Activated T-helper 9 cell treated with anti-CD3 and anti-CD28 coated beads, Interleukin-2, amount 50 U/mL, for 16 hours (primary cell): ENCODE measurements at places on chromosomes 4 and X.

DNA sequence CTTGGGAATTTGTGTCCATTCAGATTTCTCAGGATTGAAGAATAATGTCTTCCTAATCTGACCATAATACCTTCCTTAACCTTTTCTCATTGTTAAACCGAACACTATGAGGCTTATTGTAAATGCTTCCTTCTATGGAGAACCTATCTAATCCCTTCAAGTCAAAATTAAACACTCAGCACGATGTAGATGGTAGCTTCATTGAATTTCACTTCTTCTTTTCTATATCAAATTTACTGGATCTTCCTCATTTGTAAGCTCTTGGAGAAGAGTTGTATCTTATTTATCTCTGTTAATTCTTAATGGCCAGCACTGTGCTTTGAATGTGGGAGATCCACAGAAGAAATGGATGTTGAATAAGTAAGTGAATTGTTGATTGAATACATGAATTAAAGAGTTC lies 109.0 kb upstream of the RAPGEF2 start:
- no peak for DNase-seq

DNA sequence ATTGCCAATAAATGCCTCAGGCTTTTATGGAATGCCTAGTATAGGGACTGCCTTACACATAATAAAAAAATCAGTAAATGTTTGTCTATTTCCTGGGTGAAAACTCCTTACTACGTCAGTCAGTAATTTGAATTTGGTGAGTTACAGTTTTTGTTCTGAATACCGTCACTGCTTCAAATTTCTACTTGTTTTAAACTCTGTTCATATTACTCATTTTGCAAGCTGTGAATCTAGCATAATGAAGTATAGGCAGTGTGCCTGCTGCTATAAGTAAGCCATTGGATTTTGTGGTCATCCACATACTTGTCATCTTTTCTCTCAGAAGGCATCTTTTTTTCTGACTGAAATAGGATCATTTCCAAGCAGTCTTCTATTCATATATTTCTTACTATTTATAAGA lies 43.1 kb downstream of the SYNPO2 start:
- no peak for DNase-seq

DNA sequence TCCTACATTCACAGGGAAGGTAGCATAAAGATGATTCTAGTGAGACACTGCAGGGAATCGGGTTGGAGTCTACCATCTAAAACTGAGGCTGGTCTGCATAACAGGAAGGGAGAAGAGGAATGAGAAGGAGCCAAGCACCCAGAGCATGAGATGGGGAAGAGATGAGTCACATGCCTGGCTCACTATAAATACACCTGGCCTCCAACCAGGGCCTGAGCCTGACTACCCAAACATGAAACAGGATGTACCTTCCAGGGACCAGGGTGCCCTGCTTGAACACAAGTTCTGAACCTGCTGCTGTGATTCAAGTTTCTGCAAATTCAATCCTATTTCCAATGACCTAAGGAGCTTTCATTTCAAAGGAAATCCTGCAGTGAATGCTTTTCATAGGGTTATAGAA lies 24.9 kb downstream of the CD99L2 start:
- DNase-seq: no peak

DNA sequence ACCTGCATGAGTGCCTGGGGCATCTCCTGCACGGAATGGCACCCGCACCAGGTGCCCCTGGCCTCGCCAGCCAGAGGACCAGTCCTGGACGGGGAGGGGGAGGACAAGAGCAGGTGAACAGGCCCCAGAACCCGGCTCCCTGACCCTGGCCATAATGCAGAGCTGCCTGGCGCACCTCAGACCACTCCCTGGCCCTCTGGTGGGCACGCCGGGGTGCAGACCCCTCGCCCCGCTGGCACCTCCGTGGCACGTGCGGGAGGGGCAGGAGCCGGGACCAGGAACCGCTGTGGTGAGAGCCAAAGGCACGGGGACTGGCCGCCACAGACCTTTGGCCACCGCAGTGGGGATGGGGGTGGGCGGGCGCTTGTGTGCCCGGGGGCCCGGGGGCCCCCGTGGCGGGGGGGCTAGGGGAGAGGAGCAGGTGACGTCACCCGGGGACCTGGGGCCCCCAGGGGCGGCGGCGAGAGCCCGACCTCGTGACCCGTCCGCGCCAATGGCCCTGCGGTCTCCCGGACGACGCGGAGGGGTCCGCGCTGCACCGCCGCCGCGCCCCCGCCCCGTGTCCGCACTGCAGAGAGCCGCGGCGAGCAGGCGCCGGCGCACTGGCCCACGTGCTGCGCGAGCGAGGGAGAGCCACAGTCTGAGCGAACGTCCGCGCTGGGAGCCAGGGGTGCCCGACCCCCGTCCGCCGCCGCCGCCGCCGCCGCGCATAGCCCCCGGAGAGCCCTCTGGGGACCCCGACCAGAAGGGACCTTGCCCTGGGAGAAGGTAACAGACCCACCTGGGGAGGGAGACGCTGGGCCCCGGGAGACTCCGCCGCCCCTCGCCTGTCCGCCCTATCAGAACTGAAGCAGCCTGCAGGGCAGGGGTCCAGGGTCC lies at the start of gene PNMA3:
Gene PNMA3 (plus strand): TSS at position 600 of the 879 bp plus-strand sequence. CDS start 586 bp downstream, outside the sequence.
- no peak for DNase-seq

DNA sequence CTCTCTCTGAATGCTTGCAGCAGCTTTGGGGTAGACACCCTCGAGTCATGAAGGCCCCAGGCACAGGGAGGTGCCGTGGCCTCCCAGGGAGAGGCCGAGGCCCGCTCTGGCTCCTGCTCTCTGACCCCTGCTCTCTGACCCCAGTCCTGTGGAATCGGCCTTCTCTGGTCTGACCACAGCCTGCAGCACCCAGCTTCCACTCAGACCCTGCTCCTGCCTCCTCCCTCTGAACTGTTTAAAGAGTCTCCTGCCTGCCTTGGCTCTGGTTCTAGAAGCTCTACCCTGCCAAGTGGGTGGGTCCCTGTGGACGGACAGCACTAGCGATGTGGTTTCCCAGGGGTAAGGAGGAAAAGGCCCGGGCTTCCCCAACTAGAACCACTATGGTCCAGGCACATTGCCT lies 78.2 kb upstream of the TMEM150C start:
- DNase-seq: no peak

- no peak for DNase-seq
Observed at GRCh38 chr4:18803781-18804180, 782.2 kb upstream of the LCORL start.

GRCh38 chr4:124499261-124499660 lies 213.3 kb downstream of the ANKRD50 start:
- DNase-seq: no peak

- no peak for DNase-seq
Observed at GRCh38 chr4:8157944-8158709, 486 bp downstream of the ABLIM2 start.

GRCh38 chr4:67019686-67020437 lies 525.4 kb downstream of the CENPC start:
- no peak for DNase-seq

- no peak for DNase-seq
Observed at GRCh38 chrX:137916090-137916746, 350.3 kb downstream of the ZIC3 start.

DNA sequence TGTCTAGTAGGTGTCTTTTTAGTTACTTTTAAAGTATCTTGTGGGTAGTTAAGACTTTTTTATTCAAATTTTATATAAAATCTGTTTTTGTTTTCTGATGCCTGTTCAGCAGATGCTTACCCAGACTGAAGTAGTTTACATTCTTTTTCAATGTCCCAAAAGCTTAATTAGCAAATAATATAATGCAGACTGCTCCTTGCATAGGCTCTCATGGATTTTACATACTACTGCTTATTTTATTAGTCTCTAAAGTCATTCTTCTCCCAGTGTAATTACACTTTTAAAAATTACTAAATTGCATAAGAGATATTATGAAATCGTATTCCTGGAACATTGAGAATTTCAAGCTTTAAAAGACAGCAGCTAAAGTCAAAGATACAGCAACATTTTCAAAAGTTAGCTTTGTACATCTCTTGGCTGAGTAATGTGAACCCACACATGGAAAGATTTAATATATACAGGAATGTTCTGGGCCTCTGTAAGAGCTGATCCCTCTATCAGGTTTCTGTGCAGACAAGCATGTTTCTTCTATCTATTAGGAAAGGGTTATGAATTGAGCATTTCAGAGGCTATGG lies 148.4 kb upstream of the SPRY1 start:
- no peak for DNase-seq

DNA sequence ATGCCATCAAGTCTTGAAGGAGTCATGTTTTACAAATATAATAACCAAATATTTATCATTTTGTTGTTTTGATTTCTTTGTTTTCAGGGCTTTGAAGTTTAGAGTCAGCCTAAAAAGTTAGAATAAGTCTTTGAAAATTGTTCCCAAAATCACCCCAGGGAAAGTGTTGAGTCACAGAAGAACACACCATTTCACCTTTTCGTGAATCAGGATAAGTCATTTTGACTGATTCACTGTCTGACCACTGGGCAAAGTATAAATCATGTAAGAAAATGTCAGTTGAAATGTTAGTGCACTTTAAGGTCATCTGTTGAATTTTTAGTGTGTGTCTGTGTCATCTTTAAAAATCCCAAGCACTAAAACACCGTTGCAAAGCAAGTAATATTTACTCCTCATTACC lies 1320.1 kb downstream of the RPA4 start:
- DNase-seq: no peak

DNA sequence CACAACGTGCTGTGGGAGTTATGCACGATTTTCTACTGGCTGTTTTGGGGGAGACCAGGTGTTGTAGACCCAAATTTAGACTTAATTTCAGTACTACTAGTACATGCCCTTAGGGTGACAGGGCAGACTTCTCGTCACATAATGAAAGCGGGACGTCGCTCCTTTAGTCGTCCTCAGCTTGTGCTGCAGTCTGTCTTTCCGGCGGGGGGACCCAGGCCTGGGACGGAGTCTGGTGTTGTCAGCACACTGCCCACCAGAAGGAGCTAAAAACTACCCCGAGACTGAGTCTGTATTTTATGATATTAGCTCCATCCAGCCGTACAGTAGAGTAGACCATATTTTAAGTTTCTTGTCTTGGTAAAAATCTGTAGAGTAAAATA lies 35.5 kb downstream of the NOP14 start:
- DNase-seq: no peak

GRCh38 chr4:114311787-114312186 lies 286.8 kb upstream of the UGT8 start:
- DNase-seq: no peak

- no peak for DNase-seq
Observed at GRCh38 chrX:100635989-100636320, 651 bp downstream of the TSPAN6 start.

DNA sequence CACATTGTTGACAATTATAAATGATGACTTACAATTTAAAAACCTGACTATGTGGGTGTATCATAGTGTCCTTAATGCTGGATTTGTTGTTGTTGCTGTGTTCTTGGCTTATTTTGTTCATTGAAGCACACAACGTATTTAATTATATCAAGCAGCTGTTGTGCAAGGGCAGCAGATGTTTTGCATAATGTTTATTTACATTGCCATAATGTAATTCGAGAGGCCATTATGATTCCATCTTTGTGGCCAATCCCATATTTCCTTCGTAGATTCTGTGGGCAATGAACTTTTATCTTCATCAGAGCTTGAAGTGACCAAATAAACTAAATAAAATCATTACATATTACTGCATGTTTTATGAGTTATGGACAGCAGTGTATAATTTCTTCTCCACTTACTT lies 422.6 kb upstream of the GALNTL6 start:
- DNase-seq: no peak

DNA sequence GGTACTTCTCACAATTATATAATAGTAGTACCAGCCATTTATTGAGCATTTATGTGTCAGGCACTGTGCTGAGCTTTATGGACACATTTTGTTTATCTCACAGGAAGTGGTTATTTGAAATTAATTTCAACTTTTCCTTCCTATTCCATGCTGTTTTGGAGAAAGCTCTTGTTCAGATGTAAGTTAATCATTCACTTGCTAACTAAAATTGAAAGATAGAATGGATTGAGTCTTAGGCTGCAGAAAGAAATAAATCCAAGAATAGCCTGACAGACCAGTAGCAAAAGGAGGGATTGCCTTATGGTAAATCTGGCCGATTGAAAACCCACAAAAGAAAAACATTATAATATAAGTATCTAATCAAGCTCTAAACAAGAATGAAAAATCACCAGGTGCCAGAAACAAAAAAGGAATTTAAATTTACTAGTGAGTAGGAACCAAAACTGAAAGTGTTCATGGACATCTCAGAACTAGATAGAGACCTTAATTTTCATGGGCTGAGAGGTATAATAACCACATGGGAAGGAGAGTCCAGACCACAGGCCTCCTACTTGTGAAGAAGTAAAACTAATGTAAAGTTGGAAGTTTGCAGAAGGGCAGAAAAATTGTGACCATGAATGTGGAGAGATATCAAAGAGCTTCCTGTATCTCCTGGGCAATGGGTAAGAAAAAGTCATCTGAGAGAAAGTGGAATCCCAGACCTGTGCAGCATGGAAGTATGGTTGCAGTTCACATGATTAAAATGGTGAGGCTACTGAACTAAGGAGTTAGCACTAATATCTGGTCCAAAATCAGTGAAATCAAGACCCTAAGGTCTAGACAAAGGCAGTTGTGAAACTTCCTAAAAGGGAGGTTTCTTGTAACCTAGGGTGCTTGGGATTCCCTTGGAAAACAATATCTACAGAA lies 38.0 kb downstream of the RADX start:
- no peak for DNase-seq

- no peak for DNase-seq
Observed at GRCh38 chr4:119638359-119638758, 9.8 kb upstream of the PDE5A start.

DNA sequence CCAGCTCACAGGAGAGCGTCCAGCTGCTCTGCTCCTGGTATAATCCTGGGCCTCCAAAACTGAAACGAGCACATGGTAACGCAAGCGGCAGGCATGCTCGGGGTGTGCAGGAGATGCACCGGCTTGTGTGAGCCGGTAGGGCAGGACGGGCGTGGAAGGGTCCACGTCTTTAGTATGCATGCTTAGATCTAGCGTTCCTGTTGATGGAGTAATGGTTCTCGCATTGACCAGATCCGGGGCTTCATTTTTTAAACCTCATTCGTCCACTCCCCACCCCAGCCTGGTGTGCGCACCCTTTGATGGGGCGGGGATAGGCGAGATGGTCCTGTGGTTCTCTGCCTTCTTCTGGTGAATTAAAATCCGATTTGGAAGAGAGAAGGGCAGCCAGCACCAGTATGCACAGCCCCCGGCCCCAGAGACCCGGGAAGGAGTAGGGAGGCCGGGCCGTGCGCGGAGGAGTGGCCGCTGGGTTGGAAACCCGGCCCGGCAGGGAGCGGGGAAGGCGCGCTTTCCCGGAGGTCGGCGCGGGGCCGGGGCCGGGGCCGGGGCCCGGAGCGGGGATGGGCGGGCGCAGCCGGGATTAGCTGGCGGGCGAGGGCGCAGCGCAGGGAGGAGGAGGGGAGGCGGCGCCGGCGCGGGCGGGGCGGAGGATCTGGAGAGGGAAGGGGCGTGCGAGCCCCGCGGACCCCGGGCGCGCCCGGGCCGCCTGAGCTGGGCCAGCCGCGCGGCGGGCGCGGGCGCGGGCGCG lies 39.9 kb downstream of the FAM149A start:
- DNase-seq: no peak

DNA sequence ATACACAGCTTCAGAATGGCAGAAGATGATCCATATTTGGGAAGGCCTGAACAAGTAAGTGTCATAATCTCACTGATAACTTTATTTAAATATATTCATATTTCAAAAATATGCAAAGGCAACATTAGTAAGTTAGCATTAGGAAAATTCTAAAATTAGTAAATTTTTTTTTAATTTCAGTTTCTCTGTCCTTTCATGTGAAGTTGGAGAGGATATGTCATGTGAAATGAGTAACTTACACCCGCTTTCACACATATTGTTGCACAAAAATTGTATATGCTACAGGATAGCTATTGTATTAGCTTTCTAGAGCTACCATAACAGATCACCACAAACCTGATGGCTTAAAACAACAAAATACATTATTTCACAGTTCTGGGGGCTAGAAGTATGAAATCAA lies 24.3 kb downstream of the NFKB1 start:
- DNase-seq: no peak

GRCh38 chrX:70553516-70553915 lies 108.9 kb downstream of the DLG3 start:
- no peak for DNase-seq
